Omental fat pad (tissue), 4 donors: ENCODE measurements at places on chromosomes 5 and 9.

DNA sequence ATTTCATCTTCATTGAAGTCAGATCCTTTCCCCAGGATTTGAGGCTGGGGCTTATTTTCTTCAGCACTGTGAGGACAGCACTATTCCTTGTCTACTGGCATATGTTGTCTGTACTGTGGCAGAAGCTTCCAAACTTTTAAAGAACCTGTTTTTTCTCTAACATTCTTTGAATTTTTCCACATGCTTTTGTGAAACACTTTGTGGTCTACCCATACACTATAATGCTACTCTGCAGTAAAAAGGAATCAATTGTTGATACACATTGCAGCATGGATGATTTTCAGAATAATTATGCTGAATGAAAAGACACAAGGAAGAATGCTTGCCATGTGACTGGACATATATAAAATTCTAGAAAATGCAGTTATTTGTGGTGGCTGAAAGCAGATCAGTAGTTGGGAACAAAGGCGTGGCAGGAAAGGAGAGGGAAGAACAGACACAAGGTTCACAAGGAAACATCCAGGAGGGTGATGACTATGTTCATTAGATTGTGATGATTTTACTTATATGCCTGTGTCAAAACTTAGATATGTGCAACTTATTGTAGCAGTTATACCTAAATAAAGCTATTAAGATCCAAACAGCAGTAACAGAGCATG lies 96.8 kb downstream of the WNK2 start:
- no peak for DNase-seq

DNA sequence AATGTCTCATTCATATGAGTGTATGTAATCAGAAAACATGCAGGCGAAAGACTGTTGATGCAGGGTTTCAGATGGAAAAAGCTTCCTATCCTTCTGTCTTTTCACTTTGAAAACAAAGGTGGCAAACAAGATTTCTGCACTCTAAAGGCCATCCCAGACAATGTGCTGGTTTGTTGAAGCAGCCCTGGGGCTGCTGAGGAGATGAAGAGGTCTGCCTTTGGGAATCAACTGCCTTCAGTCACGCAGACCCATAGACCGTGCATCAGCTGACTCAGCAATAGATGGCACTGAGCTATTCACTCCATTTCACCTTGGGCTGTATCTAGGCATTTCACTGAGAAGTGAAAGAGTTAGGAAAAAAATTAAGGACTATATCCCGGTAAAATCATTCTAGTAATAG lies 60.5 kb upstream of the C5orf46 start:
- no peak for DNase-seq

DNA sequence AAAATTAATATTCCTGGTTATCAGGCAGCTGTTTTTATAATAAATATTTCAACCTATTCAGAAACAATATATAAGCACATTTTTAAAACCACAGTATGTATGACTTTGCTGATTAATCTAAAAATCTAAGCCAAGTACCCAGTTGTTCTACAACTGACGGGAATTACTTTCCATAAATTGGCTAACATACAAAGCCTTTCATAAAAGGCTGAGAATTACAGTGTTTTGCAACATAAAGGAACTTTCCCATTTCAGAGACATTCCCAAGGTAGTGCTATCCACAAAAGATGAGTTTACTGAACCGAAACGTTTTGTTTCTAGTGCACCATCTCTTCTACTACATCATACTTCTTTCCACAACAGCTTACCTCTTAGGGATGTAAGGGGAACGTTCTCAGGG lies 7.2 kb downstream of the RNF145 start:
- DNase-seq = no peak

- DNase-seq = no peak
These were observed 73.0 kb upstream of the SNX2 start for GRCh38 chr5:122701640-122702523.

- no peak for DNase-seq
These were observed 25.5 kb downstream of the MTRR start for GRCh38 chr5:7894439-7894838.

DNA sequence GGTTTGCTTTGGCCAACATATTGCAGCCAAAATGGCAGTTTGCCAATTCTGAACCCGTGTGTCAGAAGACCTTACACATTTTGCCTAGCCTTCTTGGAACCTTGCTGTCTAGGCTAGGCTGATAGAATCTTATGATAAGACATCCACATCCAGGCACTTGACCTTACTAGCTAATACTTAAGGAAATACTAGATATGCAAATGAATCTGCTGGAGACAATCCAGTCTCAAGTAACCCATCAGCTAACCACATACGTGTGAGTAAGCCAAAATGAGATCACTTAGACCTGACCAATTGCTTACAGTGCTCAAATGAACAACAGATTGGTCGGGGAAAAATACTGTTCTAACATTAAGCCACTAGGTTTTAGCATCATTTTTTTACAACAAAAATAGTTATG lies 1504.6 kb upstream of the CDH9 start:
- no peak for DNase-seq

- DNase-seq = no peak
These were observed 38.9 kb upstream of the FAM120AOS start for GRCh38 chr9:93492327-93492726.
